ENCODE measurements at places on chromosomes 12 and 14.

DNA sequence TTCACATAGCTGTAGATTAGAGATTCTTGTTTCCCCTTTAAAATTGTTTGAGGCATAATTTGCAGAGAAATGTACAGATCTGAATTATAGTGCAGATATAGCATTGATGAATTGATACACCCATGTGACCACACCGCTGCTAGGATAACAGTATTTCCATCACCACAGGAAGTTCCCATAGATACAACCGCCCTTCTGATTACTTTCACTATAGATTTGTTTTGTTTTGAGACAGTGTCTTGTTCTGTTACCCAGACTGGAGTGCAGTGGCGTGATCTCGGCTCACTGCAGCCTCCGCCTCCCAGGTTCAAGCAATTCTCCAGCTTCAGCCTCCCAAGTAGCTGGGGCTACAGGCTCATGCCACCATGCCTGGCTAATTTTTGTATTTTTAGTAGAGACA lies 8.8 kb upstream of the ASPG start:
- DNase-seq = no peak

GRCh38 chr14:57261604-57262003 lies 7.1 kb downstream of the EXOC5 start:
- no peak for DNase-seq

DNA sequence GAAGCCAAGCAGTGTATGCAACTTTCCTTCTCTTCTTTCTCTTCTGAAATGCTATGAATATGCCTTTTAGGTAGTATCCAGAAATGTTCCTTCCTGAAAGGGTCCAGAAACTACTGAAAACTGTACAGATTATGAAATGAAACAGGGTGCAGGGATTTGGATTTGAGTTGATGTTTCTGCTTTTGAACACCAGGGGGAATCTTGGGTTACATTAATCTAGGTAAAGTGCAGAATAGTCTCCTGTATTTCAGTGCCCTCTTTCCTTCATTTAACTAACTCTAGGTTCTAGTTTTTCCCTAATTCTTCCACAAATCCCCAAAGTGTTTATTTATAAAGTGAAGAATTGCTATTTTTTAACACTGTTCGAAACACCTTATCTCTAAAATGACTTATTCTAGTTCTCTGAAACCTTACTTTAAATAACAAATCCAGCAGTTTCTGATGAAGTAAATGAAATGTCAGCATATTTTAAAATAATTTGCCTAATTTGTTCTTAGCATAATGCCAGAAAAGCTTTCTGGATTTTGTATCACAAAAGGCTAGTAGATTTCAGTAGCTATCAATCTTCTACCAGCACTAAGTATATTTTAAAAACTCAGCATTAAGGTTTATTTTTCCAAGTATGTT lies 111.9 kb downstream of the LRRK2 start:
- DNase-seq = no peak

DNA sequence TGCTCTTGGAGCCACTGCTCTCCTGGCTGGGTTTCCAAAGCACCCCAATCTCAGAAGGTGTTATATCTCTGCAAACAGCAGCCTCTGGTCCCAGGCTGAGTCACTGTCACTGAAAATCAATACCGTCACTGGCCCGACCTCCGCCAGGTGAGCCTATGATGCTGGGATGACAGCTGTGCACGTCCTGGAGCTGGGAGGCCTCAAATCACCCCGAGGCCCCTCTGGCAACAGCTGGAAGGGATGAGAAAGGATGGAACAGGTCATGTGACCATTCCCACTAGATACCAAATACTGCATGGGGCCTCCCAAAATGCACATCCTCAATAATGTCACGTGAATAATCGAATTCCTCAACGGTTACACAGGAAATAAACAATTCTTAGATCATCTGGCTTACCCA lies 190.8 kb downstream of the TTC7B start:
- DNase-seq = no peak

- DNase-seq = no peak
Observed at GRCh38 chr12:64299628-64300027, 77.5 kb upstream of the KICS2 start.

- DNase-seq = no peak
Observed at GRCh38 chr12:27802511-27802910, 22.5 kb upstream of the MANSC4 start.

GRCh38 chr12:99157946-99158345 lies 489.6 kb upstream of the GARIN6 start:
- DNase-seq = no peak

DNA sequence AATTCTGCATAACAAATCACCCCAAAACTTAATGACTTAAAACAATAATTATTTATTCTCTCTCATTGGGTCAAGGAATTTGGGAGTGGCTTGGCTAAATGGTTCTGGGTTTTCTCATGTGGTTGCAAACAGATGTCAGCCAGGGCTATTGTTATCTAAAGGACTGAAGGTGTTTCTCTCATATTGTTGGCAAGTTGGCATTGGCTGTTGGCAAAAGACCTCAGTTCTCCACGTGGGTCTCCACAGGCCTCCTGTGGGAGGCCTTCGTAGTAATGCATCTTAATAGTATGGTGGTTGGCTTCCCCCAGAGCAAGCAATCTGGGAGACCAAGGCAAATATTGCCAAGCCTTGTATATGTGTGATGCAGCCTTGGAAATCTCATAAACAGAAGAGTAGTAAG lies 14.4 kb downstream of the GALNT16 start:
- no peak for DNase-seq

- DNase-seq = no peak
Observed at GRCh38 chr12:121750507-121750955, 38.0 kb downstream of the TMEM120B start.

DNA sequence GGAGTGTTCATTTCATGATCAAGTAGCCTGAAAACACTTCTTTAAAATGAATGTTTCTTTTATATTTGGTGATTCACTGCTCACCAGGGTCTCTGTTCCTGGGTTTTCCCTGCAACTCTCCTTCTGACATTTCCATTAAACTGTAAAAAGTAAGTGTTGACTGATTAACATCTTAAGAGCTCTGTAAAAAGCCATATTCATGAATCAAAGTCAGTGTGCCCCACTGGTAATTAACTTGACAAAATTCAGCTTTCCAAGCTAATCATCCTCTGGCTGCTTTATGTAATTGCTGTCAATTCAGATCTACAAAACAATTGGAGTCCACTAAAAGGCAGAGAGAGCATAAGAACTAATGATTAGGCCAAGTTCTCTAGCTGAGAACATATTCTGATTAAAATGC lies 41.6 kb downstream of the CNTN1 start:
- DNase-seq = no peak

DNA sequence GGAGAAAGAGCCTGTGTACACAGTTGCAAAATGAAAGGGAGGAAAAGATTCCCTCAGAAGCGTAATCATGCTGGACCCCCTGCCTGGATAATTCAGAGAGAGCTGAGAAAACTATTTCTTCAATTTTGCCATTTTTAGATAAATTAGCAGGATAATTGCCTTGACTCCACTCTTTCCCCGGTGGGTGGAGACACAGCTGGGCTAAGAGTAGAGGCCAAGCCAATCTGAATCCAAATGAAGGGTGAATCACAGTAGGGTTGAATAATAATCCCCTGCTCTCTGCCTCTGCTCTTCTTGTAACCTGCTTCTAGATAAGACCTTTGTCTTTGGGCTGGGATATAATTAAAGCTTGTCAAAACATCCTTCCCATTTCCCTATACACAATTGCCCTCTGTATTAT lies 150.1 kb downstream of the CAPZA3 start:
- DNase-seq = no peak

DNA sequence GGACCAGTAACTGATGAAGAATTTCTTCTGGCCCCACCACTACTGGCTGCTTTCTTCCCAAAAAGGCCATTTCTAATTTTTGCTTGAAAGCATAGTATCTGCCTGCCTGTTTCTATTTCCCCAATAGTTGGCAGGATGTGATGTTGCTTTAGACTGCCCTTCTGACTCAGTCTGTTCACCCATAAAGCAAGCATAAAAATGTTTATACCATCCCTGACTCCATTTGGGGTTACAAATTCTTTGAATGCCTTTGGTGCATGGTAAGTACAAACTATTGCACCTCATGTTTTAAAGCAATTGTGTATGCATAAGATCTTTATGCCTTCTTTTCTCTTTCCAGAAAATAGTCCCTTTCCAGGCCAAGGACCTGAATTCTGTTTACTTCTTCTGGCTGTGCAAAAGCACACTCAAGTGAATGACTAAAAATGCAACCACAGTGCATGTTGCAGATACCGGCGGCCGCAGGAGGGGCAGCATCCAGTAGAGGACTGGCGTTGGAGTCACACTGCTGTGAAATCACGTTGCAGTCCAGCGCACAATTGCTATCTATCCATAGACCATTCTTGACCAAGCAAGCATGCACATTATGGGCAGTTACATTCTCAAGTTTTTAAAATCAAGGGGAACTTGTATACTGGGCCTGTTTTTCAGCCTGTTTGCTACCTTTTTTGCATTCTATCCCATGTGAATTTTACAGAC lies 82.4 kb downstream of the SLC5A8 start:
- DNase-seq = no peak

DNA sequence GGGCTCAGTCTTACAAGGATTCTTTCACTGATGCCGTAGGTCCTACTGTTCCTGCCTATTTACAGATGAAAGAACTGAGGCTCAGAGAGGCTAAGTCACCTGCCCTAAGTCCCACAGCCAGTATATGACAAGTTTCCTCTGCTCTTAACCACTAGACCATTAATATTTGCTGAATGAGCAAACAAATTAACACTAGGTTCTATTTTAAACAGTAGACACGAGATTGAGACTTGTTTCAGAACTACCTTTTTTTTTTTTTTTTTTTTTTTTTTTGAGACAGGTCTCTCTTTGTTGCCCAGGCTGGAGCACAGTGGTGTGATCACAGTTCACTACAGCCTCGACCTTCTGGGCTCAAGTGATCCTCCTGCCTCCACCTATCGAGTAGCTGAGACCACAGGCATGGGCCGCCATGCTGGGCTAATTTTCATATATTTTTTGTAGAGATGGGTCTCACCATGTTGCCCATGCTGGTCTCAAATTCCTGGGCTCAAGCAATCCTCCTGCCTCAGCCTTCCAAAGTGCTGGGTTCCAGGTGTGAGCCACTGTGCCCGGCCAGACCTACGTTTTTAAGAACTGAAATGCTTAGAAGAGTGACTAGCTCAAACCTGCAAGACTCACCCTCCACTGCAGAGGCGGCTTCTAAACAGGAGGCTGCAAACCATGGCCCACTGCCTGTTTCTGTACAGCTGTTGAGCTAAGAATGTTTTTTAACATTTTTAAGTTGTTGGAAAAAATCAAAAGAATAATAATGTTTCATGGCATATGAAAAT lies 12.9 kb downstream of the SYNE3 start:
- no peak for DNase-seq

DNA sequence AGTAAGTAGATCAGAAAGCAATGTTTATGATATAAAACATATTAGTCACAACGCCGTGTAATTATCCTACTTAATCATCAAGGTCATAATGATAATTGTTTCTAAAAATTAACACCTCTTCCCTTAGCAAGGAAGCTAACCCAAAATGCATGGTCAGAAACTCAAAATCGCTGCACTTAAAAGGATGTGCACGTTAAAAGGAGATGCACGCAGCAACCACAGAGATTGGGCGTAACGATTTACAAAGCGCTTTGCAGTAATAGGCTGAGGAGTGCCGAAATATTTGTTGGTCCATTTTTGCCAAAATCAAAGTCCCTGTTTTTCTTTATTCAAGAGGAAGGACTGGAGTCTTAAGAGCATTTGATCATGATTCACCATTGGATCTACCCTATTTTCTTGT lies 1077.2 kb downstream of the VRK1 start:
- DNase-seq = no peak

- DNase-seq = no peak
Observed at GRCh38 chr12:11799502-11799873, 150.0 kb downstream of the ETV6 start.

DNA sequence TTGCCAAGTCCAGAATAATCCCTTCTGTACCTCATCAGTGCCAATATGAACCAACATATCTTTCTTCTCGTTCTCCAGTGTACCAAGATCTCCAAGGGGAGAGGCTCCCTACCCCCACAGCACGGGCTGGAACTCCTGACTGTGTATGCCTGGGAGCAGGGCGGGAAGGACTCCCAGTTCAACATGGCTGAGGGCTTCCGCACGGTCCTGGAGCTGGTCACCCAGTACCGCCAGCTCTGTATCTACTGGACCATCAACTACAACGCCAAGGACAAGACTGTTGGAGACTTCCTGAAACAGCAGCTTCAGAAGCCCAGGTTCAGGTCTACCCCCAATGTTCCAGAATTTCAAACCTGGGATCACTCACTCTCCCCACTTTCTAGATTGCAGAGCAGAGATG lies 10.5 kb upstream of the OAS2 start:
- no peak for DNase-seq

DNA sequence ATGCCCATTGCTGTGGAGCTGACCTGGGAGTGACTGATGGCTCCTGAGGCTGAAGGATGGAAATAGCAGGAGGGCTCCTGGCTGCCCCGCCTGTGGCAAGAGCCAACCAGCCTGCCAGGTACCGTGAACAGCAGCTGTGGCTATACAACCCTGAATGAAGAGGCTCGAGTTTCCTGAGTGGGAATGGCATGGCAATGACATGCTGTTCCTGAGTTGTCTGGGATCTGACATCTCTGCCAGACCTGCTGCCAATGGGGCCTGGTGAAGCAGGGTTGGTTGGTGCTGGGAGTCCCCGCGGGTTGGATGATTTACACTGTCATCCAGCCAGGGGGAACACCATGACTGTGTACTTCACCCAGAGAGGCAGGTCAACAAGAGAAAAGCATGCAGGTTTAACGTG lies 31.8 kb upstream of the LRRC10 start:
- DNase-seq = no peak

GRCh38 chr12:130041983-130042812 lies 120.1 kb upstream of the FZD10 start:
- no peak for DNase-seq

DNA sequence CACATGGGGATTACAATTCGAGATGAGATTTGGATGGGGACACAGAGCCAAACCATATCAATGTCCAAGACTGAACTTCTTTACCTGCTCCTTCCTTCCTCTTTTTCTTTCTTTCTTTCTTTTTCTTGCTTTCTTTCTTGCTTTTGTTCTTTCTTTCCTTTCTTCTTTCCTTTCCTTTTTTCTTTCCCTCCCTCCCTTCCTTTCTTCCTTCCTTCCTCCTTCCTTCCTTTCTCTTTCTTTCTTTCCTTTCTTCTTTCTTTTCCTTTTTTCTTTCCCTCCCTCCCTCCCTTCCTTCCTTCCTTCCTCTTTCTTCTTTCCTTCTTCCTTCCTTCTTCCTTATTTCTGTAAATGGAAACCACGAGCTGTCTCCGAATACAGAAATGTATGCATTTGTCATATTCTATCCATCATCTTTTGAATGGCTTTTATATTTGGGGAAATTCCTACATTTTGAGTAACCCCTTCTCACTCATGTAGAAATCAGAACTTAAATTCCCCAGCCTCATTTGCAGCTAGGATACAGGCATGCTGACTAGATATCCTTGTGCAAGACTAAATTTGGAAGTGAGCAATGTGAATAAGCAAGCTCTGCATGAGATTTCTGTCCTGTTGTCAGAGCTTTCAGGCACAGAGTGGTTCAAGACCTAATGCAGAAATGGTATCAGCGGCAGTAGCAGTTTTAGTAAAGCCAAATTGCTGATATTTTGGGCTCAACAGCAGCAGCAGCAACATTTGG lies 11.5 kb downstream of the GPR33 start:
- no peak for DNase-seq

- DNase-seq = no peak
Observed at GRCh38 chr14:99427632-99428300, 52.9 kb downstream of the SETD3 start.

Measured in stimulated activated CD8-positive, alpha-beta memory T cell treated with anti-CD3 and anti-CD28 coated beads, Interleukin-4, amount 100 ng/mL, for 1 hour (primary cell).